ENCODE measurements at places on chromosomes 16 and 17.

DNA sequence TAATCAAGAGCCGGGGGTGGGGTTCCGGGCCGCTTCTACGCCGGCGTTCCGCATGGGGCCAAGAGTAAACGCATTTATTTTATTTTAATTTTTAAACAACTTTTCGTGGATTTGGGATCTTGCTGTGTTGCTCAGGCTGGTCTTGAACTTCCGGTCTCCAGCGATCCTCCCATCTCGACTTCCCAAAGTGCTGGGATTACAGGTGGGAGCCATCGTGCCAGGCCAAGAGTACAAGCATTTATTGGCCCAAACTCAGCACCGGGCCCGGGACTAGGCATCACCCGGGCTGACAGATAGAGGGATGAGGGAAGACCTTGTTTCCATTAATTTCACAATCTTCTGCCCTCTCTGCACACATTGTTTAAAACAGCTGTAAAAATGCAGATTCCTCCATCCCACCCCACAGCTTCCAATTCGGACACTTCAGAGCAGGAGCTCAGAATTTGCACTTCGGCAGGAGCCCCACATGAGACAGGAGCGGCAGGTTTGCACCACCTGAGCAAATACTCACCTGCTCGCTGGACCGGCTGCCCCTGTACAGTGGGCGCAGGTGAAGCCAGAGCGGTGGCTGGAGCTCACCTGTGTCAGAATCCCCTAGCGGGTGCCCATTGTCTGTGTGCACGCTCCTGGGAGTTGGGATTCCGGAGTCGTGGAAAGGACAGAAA is 663 bp upstream of the GINS2 start:
- DNase-seq = no peak

DNA sequence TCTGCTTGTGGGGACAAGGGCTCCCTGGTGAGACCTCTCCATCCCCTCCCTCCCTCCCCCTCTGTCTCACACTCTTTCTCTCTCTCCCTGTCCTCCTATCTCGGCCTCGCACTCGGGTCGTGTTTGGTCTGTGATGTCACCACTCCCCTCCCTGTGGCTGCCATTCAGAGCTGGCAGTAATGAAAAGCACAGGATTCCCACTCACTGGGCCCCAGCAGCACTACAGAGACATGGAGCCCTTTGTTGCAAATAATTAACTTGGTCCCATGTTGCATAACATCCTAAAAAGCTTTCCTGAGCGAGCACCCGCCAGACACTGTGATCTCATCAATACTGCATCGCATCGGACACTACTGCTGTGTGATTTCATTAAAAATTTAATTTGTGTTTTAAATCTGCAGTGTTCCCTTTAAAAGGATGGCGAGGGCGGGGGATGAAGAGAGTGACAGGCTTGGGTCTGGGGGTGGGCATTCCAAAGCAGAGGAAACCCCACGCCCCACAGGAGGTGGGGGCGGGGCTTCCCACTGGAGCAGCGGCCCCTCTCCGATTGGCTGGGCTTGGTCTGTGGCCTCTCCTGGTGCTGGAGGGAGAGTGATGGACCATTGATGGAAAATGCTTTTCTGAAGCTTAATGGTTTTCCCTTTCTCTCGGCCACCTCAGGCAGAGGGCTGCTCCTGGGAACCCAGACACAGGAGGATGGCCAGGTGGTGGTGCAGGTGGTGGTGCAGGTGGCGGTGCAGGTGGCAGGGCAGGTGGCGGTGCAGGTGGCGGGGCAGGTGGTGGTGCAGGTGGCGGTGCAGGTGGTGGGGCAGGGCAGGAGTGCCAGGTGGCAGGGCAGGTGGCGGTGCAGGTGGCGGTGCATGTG is 15.3 kb upstream of the NPTX1 start:
- DNase-seq = peak; percentile 17

GRCh38 chr16:89764711-89765201 is 43.4 kb downstream of the ZNF276 start:
- no peak for DNase-seq

GRCh38 chr17:51103050-51103449 is 17.6 kb downstream of the SPAG9 start:
- no peak for DNase-seq

Measured in EL (cell line).